ENCODE measurements at places on chromosomes 13 and 19. TPM values are rescaled to one million over a fixed set of nuclear protein-coding genes. Genes with fewer than 3 reads are reported as not detected.

The TMEM86B gene
- total RNA-seq = 1.5 TPM

The PBX4 gene
- 2.2 TPM for total RNA-seq

The PLEKHJ1 gene
- 32.8 TPM for total RNA-seq

The KLK4 gene
- not detected for total RNA-seq

The FAM216B gene
- not detected for total RNA-seq

The CGB2 gene
- not detected for total RNA-seq

The FCGBP gene
- total RNA-seq = 1.1 TPM

The PSG7 gene
- total RNA-seq = not detected

The FAM124A gene
- total RNA-seq = under 0.01 TPM

The SERPINE3 gene
- not detected for total RNA-seq

The RINL gene
- total RNA-seq = 2.3 TPM

The SHC2 gene
- 2.5 TPM for total RNA-seq

The ZNF584 gene
- total RNA-seq = 12.7 TPM

The THAP8 gene
- total RNA-seq = 0.94 TPM

The TMPRSS9 gene
- total RNA-seq = not detected

The VSIG10L gene
- 0.43 TPM for total RNA-seq

The ZIC2 gene
- total RNA-seq = not detected

The PRR22 gene
- total RNA-seq = 0.09 TPM

The OR7D2 gene
- total RNA-seq = not detected

The RFPL4A gene
- total RNA-seq = not detected

The FFAR3 gene
- not detected for total RNA-seq

The TMEM38A gene
- 3.2 TPM for total RNA-seq

The CYP4F3 gene
- under 0.01 TPM for total RNA-seq
